ENCODE measurements at places on chromosomes 7 and 10. TPM values are rescaled to one million over a fixed set of nuclear protein-coding genes. Genes with fewer than 3 reads are reported as not detected.

DNA sequence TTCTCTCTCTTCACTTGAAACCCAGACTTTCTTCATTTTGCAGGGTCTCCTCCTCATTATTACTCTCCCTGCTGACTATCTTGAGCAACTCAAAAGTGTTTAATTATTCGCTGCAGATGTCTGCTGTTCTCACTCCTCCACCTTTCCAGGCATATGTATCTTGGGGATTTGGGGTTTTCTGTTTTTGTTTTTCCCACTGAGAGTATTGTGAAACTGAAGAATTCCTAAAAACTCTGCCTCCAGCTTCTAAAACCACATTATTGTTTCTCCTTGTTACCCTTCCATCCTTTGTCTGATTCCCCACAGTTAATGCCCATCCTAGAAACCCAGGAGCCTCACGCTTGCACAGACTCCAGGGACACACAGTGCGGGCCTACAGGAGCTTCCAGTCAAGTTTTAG is 51.3 kb downstream of the WNT2 start:
- no peak for DNase-seq

DNA sequence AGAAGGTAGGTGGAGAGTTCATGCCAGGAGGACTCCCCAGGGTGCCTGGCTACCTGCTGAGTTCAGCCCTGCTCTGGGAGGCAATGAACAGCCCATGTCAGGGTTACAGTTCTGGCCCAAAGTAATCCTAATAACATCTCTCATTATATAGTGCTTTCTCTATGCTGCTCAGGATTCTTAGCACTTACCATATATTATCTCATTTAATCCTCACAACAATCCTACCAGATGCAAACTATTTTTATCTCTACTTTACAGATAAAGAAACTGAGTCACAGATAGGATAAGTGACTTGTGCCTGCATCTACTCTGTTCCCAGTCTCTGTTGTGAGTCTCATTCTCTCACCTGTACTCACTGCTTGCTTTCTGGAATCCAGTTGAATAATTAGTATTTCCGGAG is 105.1 kb upstream of the NFE2L3 start:
- DNase-seq, result no peak

GRCh38 chr10:3756360-3756740 is 28.7 kb downstream of the KLF6 start:
- no peak for DNase-seq

GRCh38 chr7:21028599-21028998 is 241.9 kb upstream of the SP8 start:
- no peak for DNase-seq

DNA sequence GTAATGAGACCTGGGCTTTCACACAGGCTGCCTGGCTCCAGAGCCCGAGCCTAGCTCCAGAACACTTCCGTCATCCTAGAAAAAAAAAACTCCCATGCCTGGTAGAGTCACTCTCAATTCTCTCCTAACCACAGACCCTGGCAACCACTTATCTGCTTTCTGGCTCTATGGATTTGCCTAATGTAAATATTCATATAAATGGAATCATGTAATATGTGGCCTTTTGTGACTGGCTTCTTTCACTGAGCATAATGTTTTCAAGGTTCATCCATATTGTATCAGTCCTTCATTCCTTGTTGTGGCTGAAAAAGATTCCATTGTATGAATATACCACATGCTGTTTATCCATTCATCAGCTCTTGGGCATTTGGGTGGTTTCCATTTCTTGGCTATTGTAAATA is 167.7 kb upstream of the MKLN1 start:
- DNase-seq, result no peak

DNA sequence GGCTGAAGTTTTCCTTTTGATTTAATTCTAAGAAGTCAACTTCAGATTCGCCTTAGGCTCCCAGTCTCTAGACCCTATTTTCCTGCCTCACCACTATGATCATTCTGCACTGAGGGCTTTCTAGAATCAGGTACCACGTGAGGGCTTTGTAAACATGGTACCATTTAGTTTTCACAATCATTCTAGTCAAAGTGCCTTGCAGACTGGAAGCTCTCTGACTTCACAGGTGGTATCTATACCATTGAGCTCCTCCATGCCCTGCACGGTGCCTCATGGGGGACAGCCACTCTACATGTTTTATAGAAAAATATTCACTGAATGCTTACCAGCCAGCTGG is 106.5 kb downstream of the ABLIM1 start:
- DNase-seq, result no peak

- no peak for DNase-seq
Measured at GRCh38 chr10:72292223-72292691, 18.5 kb downstream of the DDIT4 start.

DNA sequence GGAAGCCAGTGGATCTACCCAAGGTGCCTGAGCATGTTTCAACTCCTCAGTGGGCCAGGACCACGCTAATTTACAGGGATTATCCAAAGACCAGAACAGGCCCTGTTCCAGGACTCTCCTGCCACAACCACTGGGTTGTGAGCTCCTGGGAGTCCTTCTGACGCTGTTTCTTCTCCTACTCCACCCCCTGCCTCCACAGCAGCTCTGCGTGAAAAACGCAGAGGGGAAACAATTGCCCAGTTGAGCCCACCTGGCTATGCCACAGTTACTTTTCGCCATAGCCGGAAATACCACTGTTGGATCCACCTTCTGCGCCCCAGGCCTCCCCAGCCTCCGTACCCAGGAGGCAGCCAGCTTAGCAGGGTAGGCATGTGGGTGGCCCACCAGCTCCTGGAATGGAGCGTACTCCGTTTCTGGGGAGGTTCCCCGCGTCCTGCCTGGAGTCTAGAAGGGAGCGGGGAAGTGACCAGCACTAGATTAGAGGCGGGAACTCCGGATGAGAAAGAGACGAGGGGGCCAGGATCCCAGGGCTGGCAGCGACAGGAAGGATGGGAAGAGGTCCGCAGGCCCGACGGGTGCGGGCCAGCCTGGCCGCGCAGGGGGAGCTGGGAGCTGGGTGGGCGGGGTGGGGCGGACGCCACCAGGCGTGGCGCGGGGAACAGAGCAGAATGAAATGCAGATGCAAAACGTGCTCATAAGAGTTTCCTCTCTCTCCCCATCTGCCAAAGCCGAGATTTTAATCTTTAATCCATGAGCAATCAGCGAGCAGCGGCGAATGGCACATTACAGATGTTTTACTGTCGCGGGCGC is 32.1 kb upstream of the PAX2 start:
- no peak for DNase-seq

GRCh38 chr10:30039567-30039966 is 19.8 kb downstream of the JCAD start:
- no peak for DNase-seq

TEX47 gene
- total RNA-seq, result not detected

OR2A14 gene
- total RNA-seq, result not detected

BMPER gene
- total RNA-seq, result 8.2 TPM

CCL24 gene
- total RNA-seq, result not detected

All from A673 (cell line).